ENCODE measurements at places on chromosomes 6 and 20. TPM values are rescaled to one million over a fixed set of nuclear protein-coding genes. Genes with fewer than 3 reads are reported as not detected.

SLC17A9 gene
- total RNA-seq = 22.9 TPM

DNA sequence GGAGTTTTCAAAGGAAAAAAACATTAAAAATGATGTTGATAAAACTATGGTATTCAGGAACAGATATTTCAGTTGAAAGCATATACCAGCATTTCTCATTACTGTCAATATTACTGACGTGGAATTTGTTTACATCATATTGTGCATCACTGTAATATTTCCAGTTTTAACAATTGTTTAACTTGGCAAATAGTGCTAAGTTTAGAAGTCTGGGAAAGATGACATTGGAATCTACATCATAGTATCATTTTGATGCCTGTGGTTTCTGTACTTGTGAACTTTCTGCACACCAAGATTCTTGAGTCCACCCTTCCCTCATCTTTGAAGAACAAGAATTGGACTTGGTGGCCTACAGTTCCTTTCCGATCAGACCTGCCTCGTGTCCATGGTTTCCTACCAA, 98.1 kb downstream of the RALGAPA2 start:
- DNase-seq = no peak

GRCh38 chr6:155505608-155505989, 50.0 kb upstream of the NOX3 start:
- DNase-seq = no peak

SH3BGRL2 gene
- 19.2 TPM for total RNA-seq

- DNase-seq = no peak
Observed at GRCh38 chr6:24692003-24692402, 25.1 kb downstream of the ACOT13 start.

DNA sequence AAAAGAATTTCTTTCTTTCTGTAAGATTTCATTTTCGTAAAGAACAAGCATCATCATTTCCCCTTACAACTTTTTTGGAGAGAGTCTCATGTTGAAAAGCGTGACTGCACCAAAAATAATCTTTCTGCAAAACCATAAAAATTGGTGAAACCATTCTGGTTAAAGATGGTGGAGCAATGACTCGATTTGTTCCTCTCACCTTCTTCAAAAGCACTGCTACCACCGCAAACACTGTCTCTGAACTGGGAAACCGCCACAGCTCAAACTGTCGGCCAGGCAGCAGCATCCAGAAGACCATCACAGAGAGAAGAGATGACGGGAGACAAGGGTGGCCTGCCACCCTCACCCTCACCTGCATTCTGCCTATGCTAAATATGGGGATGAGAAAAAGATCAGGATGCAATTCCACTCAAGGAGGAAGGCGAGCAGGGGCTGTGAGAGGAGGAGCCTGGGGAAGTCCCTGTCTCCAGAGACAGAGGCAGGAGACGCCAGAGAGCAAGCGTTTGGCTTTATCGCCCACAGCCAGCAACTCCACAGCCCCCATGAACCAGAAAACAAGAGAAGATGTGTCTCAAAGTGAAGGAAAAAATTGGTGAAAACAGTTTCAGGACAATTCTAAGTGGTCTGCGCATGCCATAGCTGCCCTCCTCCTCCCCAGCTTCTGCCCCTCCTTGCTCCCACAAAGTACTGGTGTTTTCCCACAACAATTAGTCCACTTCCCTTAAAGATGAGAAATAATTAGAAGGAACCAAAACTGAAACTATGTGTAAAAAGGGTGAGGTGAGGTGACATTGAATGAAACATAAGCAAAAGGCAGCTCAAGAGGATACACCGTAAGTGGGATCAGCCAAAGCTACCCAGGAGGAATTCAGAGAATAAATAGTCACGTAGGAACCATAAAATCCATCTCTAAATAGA, 255.5 kb downstream of the KIF16B start:
- no peak for DNase-seq

LAMP5 gene
- not detected for total RNA-seq

GRCh38 chr6:3960754-3961361, 111.7 kb downstream of the FAM50B start:
- no peak for DNase-seq

DNA sequence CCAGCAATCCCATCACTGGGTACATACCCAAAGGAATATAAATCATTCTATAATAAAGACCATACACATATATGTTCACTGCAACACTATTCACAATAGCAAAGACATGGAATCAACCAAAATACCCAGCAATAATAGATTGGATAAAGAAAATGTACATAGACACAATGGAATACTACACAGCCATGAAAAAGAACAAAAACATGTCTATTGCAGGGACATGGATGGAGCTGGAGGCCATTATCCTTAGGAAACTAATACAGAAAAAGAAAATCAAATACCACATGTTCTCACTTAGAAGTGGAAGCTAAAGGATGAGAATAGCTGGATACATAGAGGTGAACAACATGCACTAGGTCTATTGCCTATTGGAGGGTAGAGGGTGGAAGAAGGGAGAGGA, 674.6 kb downstream of the PHF3 start:
- no peak for DNase-seq

BLTP3A gene
- total RNA-seq = 9.0 TPM

GJA1 gene
- total RNA-seq = 232 TPM

SMLR1 gene
- not detected for total RNA-seq

DNA sequence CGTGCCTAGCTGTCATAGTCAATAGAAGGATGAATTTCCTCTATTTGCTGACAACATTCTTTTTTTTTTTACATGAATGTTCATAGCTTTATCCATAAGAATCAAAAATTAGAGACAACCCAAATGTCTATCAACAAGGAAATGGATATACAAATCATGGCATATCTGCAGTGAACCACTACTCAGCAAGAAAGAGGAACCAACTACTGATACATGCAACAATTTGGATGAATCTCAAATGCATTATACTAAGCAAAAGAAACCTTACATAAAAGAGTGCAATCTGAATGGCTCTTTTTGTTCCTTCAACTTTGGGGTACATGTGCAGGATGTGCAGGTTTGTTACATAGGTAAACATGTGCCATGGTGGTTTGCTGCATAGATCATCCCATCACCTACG, 17.7 kb upstream of the MCM9 start:
- DNase-seq = no peak

DNA sequence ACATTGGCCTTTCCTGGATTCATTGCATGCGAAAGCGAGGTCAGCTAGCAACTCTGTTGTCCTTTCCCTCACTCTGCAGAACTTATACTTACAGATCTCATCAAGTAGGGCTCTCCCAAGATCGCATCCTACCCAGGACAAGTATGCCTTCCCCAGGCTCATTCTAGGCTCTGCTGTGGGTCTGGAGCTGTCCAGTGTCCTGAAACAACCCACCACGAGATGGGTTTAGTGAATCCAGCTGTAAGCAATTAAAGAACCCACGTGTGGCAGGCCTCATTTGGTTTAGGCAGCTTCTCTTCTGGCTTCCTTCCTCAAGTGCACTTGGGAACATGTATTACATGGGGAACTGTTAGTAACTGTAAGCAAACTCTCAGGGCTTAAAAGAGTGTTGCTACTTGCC, 406.5 kb upstream of the CHD6 start:
- no peak for DNase-seq

DNA sequence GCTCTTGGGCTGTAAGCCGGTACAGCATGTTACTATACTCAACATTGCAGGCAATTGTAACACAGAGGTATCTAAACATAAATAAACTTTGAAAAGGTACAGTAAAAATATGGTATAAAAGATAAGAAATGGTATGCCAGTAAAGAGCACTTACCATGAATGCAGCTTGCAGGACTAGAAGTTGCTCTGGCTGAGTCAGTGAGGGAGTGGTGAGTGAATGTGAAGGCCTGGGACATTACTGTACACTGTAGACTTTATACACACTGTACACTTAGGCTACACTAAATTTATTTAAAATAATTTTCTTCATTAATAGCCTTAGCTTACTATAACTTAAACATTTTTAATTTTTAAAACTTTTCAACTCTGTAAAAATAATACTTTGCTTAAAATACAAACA, 37.8 kb upstream of the ANKEF1 start:
- no peak for DNase-seq

DNA sequence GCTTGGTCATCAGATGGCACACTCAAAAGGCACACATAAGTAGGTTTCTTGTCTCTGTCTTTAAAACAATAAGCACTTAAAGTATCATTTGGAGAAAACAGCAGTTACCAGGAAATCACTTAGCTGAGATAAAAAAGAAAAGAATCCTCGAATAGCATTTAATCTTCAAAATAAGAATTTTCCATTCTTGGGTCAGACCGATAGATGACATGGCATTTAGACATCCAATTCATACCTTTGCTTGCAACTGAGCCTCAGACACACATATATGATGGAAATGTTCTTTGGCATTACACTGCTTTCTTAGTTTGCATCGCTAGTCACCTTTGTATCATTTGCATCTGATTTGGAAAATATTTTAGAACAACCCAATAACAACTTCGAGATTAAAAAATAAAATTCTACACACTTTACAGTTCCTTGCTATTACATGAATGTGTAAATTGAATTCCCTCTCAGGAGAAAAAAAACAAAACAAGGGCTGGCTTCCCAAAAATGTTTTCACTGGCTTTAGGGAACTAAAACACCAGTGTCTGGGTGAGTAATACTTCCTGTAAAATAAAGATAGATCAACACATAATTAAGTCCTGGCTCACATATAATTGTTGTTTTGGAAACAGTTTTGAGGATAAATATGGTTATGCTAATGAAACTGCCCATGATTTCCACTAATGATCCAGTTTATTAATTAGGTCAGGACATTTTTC, 1.3 kb upstream of the RNF217 start:
- DNase-seq = no peak

Measured in glomerular endothelial cell (primary cell).